ENCODE measurements at places on chromosomes 6 and 20.

DNA sequence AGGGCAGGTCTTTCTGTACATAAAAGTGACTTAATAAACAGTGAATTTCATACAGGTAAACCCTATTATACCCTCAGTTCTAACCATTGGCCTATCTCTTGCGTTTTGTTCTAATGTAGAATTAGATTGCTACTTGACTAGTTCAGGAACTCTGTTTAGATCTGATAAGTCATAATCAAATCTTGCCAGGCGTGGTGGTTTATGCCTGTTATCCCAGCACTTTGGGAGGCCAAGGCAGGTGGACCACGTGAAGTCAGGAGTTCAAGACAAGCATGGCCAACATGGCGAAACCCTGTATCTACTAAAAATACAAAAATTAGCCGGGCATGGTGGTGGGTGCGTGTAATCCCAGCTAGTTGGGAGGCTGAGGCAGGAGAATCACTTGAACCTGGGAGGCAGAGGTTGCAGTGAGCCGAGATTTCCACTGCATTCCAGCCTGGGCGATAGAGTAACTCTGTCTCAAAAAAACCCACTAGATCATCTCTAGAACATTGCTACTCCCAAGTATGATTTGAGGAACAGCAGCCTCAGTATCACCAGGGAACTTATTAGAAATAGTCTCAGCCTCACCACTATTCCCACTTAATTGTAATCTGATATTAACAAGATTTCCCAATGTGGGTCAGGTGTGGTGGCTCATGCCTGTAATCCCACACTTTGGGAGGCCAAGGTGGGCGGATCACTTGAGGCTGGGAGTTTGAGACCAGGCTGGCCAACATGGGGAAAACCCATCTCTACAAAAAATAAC is 12.2 kb downstream of the GTPBP2 start:
- peak; percentile 13 for DNase-seq

DNA sequence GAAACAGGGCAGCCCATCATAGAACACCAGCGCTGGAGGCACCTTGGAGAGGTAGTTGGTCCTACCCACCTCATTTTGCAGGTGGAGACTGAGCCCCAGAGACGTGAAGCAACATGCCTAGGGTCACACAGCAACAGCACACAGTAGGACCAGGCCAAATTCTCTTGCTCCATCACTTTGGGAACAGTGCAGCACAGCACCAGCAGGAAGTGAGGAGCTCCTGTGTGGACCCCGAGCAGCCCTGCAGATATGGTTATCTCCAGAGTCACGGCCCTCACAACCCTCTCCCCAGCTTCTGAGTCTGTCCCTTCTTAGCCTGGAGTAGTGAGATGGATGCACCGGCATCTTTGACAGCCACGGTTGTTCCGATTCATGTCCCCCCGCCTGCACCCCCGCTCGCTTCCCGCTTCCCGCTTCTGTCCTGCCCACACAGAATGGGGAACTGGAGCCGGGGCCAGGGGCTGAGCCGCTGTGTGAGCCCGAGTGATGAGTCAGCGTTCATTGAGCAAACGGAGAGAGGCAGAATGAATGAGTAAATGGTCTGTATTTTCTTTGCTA is 72.6 kb upstream of the DUSP22 start:
- DNase-seq = peak; percentile 42

GRCh38 chr6:100504786-100505737 is 40.3 kb upstream of the SIM1 start:
- no peak for DNase-seq

DNA sequence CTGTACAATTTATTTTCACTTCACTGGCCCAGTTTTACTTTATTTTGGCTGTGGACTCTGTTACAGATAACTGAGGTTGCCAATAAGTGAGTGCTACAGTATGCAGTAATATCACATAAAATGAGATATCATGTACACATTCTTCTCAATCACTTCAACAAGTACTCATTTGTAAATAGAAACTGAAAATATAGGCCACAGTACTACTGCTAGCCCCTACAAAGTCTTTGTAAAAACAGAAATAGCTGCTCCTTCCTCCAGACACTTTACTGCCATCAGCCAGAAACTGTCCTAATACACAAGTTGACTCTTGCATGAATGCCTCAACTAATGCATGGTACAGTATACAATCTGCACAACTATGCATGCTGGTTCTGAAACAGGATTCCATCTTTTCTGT is 9.2 kb downstream of the DTNBP1 start:
- DNase-seq = no peak

- no peak for DNase-seq
Observed at GRCh38 chr6:153123801-153124200, 7.3 kb downstream of the RGS17 start.

DNA sequence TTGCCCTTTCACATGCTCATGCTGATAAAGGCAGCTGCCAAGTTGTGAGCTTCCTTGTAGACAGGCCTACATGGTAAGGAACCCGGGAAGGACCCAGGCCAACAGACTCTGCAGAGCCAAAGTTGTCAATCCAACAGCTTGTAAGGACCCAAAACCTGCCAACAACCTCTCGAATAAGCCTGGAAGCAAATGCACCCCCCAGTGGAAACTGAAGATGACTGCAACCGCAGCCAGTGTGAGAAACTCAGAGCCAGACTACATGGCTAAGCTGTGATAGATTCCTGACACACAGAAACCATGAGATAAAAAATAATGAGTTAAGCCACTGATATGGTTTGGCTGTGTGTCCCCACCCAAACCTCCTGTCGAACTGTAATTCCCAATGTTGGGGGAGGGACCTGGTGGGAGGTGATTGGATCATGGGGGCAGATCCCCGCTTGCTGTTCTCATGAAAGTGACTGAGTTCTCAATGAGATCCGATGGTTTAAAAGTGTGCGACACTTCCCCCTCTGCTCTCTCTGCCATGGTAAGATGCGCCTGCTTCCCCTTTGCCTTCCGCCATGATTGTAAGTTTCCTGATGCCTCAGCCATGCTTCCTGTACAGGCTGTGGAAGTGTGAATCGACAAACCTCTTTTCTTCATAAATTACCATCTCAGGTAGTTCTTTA is 18.8 kb upstream of the CLPSL2 start:
- no peak for DNase-seq

- DNase-seq = no peak
Observed at GRCh38 chr6:147742440-147742839, 233.9 kb downstream of the SAMD5 start.

DNA sequence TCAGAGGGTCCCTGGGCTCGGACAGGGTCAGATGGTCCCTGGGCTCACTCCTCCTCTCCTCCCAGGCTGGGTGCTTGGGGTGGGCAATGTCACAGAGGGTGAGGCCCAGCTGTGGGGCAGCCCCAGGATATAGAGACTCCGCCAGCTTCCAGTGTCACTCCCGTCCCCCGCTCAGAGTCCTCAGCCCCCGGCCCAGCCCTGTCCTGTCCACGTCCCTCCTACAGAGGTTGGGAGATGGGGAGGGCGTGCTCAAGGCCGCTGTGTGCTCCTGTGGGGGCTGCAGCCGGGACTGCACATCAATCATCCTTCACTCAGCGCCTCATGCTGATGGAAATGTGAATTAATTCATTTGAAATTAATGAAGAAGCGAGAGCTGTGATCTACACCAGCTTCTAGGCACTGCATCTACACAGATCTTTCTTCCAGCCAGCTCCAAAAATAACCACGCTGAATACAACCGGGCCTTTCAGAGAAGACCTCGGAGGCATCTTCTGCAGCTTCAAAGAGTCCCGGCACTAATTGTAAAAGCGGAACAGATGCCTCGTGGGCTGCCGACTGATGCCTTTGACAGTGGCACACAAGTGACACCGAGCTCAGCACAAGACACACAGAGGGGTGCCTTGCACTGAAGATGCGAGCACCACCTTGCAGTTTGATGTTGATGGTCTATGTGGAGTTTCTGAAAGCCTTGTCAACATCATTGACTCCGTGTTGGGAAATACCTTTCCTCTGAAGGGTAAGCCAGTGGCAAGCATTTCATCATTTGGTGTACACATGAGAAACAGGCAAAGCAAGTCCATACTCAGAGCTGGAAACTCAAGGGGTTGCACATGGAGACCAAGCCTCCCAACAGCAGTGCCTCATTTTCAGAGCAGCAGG is 39.3 kb downstream of the DACT2 start:
- no peak for DNase-seq

DNA sequence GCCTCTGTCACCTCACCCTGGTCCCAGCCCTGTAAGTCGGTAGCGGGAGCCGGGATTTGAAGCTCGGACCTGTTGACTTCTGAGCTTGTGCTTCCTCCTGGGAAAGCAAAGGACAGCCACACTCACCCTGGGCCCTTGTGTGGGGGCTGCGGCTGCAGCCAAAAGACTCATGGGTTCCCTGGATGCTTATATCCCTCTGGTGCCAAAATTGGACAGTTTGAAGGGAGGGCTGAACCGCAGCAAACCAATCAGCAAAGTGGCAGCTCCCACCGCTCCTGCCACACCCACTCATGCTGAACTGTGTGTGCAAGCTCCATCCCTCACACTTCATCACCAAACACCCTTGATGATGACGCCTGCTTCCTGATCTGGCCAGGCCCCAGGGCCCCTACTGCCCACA is 3.9 kb upstream of the CCN5 start:
- no peak for DNase-seq

DNA sequence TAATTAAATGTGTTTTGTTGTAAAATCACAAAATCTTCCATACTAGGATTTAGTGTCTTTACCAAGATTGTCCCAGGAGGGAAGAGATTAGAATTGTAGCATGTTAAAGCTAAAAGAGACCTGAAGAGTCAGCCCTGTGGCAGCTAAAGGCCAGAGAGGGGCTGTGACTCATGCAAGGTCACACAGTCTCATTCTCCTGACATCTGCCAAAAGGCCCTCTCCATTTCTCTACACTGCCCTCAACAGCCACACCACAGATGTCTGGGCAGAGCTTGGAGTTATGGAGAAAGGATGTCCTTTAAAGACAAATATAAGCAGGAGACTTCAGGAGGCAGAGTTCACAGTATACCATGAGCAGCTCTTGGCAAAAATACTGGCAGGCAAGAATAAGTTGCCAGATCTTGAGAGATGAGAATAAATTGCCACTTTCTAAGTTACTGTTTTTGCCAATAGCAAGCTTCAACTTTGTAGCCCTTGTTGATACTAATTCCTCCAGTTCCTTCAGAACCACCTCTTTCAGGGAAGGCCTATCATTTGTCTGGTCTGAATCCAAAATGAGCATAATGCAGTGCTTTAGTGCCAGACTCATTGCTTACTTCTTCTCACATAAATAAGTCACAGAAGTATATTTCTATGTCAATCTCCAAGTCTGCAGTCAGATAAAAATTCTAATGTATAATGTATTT is 41.7 kb downstream of the AKIRIN2 start:
- DNase-seq = no peak

GRCh38 chr6:10458287-10458686 is 43.4 kb upstream of the TFAP2A start:
- no peak for DNase-seq

DNA sequence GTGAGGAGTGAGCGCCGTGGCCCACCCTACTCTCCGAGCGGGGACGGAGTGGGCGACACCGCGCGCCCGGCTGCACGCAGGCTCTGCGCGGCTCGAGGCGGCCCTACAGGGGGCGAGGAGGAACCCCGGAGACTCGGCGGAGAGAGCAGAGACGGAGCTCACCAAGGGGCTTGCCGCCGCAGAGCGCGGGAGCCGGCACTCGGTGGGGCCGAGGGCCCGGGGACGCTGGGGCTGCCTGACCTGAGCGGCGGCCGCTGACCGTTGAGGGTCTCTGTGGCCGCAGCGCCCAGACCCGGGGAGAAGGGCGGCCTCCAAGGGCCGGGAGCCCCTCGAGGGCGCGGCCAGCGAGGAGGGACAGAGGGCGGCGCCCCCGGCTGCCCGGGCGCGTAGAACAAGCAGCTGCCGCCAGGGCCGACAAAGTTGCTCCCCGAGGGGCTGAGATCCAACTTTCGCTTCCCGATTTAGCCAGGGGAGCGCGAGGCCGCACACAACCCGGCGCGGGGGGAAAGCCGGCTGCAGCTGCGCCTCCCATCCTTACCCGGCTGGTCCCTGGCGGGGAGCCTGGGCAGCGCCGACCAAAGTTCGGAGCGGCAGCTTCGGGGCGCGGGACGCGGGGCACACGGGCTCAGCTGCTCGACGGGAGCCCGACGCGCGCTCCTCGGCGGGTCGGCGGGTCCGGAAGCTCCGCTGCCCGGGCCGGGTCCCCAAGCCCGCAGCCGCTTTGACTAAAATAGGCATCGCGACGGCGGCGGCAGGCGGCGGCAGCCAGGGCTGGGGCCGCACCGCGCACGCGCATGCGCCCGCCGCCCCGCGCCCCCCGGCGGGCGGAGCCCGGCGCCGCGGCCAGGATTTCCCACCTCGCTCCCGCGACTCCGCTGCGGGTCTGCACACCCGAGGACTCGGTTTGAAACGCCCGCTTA is 43.1 kb downstream of the POPDC3 start:
- DNase-seq = peak; percentile 52

DNA sequence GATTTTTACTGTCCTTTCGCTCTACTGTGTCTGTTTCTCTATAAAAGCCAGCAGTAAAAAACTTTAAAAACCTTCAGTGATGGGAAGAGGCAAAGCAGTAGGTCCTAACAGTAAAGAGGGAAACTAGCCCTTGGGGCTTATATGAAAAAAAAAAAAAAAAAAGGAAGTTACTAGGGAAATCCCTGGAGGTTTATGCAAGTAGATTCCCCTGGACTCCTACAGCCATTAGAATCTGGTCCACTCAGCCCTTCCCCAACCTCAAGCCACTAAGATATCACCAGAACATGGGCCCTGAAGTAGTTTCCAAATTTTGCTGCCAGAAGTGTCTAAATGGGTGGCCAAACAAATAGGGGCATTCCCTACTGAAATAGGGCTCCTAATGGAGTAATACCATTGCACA is 70.5 kb upstream of the HINT3 start:
- DNase-seq = no peak

DNA sequence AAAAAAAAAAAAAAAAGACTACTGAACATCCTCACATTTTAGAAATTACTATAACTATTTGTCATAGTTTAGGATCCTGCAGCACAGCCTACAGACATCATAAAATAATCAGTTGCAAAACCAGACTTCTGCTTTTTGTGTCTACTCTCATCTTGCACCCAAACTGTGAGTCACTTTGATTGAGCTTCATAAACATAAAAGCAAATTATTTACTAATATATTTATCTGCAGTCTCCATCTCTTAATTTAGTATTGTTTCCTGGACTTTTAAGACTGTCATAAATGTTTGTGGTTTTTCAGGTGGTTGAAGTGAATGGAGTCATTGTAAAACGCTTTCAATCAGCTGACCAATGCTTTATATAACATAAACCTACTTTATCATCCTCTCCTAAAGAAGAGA is 14.8 kb upstream of the CALHM6 start:
- DNase-seq = no peak

GRCh38 chr6:157961832-157962575 is 19.7 kb upstream of the SYNJ2 start:
- DNase-seq = no peak

DNA sequence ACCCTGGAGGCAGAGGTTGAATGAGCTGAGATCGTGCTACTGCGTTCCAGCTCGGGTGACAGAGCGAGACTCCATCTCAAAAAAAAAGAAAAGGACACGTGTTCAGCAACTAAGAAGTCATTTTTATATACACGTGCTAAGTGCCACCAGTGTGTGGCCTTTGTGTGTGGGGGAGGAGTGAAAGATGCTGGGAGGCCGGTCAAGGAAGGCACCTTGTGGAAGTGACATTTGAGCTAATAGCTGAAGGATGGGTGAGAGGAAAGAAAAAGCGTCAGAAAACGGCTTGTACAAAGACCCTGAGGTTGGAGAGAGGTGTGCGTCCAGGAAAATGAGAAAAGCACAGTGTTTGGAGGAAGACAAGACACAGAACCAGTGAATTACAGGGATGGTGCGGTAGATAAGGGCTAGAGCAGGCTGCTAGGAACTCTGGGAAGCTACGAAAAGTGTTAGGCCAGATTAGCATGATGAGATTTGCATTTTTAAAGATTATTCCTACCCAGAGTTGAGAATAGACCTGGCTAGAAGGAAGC is 11.6 kb downstream of the RREB1 start:
- peak; percentile 7 for DNase-seq
